ENCODE measurements at places on chromosomes 12 and 14.

- no peak for DNase-seq
These were observed 125.0 kb upstream of the HMGA2 start for GRCh38 chr12:65699251-65699650.

GRCh38 chr12:51415931-51416330, 8.7 kb upstream of the SLC4A8 start:
- DNase-seq: no peak

DNA sequence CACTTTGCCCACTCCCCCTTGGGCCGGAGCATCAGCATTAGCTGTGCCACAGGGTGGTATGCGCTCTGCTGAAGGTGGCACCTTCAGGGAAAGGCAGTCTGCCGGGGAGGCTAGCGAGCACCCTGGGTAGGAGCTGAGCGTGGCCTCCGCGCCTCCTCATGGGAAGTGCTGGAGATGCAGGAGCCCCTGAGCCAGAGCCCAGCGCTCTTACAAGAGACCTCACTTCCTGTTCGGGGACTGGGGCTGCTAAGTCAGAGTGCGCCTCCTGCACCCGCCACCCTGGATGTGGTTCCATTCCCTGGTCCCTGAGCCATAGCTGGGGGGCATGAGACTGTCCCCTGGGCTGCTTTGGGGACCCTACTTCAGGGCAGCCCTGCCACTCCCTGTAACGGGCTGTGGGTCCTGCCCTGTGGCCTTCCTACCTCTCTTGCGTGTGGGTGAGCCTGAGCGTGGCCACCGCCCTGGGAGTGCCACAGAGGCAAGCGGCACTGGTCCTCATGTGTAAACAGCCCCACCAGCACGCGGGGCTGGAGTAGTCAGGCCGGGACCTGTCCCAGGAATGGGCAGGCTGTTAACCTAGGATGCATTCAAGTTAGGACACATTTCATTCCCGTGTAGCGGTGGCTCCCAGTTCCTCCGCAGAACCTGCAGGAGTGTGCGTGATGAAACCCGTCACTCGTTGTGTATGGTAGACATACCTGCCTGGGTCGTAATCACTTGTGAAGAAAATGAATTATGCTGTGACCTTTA, 19.4 kb downstream of the COA8 start:
- DNase-seq: no peak

DNA sequence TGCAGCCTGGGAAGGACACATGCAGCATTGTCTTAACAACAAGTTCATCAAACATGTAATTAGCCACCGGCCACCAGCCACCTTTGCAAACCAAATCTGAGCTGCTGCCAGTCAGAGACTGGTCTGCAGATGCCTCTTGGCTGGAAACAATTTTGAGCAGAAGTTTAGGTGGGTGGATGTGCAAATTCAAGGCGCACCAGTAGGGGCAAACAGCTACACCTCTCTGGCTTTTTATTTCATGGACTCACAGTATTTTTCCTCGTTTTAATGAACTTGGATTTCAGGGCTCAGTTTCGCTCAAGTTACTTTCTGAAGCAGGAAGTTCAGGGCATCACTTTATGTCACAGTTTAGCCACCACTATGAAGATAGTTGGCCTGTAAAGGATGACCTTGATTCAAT, 94.3 kb downstream of the OTX2 start:
- no peak for DNase-seq

GRCh38 chr12:116483959-116484750, 75.0 kb upstream of the MAP1LC3B2 start:
- DNase-seq: no peak

- DNase-seq: no peak
These were observed 494.3 kb downstream of the CCER1 start for GRCh38 chr12:90460681-90461080.

GRCh38 chr14:74507085-74507484, 13.5 kb downstream of the ISCA2 start:
- DNase-seq: no peak

DNA sequence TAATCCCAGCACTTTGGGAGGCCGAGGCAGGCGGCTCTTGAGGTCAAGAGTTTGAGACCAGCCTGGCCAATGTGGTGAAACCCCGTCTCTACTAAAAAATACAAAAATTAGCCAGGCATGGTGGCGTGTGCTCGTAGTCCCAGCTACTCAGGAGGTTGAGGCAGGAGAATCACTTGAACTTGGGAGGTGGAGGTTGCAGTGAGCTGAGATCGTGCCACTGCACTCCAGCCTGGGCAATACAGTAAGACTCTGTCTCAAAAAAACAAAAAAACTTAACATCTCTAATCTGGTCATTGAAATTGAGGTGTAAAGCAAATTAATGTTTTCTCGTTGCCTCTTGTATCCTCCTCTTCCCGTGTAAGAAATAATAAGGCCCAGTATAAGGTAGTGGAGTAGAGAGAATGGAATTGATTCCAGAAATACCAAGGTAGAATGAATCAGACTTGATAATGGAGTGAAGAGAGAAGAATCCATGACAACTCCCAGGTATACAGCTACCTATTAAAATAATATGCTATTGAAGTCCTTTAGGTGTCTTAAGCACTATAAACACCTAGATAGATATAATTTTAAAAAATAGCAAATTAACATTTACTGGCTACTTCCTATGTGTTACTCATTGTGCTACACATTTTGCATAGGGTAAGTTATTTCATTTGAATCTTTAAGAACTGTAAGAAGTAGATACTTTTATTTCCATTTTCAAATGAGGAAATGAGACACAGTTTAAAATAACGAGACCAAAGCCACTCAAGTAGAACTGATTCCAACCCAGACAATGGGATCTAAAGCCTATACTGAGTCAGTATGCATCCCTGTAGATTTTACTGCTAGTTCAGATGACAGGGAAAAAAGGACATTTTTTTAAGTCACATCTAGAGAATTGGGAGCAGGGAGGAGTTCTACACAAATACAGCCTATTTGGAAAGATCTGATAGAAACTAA, 23.2 kb downstream of the RAP1B start:
- DNase-seq: no peak

DNA sequence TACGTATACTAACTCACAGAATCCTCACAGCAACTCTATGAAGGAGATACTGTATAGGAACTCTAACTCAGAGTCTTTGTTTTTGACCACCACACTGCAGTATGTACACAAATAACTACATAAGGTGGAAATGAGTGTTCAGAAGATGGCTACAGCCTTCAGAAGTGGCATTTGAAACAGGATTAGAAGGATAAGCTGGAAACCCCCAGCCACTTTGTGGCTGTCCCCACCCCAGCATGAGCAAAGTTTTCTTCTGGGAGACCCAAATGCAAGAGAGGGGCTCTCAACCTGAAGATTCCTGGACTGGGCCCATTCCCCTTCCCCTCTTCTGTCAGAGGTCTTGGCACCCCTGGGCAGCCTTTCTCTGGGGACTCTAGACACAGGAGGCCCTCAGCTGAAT, 43.2 kb upstream of the PNMA1 start:
- DNase-seq: no peak

GRCh38 chr14:100612986-100613385, 25.8 kb upstream of the BEGAIN start:
- DNase-seq: no peak

DNA sequence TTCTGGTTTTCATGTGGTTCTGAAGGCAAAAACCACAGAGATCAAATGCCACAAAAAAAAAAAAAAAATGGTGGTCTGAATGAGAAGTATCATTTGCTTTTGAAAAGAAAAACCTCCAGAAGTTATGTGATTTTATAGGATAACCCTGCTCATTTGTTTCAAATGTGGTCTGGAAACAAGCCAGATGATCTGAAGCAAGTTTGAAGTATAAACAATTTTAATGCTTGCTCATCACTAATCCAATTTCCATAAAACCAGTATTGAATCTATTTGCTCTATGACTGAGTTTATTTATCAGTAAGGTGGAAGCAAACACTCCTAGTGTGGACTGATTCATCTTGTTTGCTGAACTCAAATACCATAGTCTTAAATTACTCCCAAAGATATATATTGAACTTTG, 407.3 kb upstream of the FLRT2 start:
- DNase-seq: no peak

All from CD4-positive, alpha-beta T cell treated with Interleukin-6 for 4 hours (primary cell).